ENCODE measurements at places on chromosomes 11 and 22.

- DNase-seq, result no peak
Observed at GRCh38 chr11:27129686-27130085, 89.1 kb downstream of the BBOX1 start.

GRCh38 chr11:75233754-75234172, 6.8 kb upstream of the TPBGL start:
- DNase-seq, result no peak

DNA sequence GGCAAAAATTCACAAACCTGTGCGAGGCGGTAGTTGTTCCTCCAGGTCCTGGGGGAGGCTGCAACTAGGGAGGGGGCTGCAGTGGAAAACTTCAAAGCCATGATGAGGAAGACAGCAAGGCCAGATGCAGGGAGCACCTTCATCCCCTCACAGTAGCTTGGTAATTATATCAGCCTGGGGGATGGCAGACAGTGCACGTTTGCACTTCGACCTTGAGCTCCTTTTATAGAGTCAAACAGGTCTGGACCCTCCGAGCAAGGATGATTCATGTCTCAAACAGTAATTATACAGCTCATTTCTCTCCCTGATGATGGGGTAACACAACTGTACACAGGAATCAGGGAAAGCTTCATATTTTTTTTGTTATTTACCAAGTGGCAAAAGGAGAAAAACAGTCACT, at the start of gene MMP20:
MMP20 (minus strand) TSS at position 156 of the 400 bp plus-strand sequence; CDS start at position 143, 13 bp downstream.
- no peak for DNase-seq

DNA sequence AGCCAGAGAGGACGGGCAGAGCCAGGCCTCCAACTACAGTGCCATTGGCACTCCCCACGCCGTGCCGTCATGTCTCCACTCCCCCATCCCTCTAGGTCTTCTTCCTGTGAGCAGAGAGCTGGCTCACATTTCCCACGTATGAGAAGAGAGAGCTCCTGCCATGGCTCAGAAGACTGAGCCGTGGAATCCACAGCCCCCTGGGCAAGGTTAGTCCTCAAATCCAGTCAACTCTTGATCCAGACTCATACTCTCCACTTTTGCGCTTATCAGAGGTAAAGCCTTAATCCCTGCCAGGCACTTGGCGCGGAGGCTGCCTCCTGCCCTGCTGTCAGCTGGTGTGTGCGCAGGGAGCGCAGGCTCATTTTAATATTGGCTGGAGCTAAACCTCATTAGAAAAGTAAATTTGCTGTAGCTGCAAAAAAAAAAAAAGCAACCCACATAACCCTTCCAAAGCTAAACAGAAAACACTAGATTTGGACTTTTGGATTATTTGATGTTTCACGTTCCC, 4.7 kb downstream of the B3GAT1 start:
- no peak for DNase-seq

DNA sequence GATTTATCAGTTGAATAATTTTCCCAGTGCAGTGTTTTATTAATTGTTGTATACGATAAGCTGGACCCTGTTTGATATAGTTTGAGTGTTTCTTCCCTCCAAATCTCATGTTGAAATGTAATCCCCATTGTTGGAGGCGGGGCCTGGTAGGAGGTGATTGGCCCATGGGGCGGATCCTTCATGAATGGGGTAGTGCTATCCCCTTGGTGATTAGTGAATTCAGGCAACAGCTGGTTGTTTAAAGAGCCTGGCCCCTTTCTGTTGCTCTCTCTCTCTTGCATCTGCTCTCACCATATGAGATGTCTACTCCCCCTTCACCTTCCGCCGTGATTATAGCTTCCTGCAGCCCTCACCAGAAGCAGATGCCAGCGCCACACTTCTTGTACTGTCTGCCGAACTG, 1.5 kb downstream of the OR5A1 start:
- no peak for DNase-seq

GRCh38 chr22:44329179-44329796, 16.5 kb upstream of the SHISAL1 start:
- no peak for DNase-seq

DNA sequence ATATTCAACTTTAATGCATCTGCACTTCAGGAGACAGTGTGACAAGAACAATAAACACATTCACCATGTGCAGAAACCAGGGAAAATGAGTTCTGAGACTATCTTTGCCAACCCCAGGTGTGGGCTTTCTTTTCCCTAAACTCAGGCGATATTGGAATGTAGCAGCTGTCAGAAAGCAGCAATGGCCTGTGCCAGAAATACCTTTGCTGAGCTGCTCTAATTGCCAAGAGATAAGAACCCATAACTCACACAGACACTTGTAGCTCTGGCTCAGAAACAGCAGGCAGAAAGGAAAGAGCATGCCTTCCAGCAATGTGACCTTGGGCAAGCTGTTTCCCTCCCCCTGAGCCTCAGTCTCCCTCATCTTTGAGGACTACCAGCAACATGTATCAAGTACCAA, 77.6 kb downstream of the PLEKHA7 start:
- no peak for DNase-seq

- no peak for DNase-seq
Observed at GRCh38 chr11:57637626-57638004, 12.1 kb downstream of the YPEL4 start.

GRCh38 chr11:7892059-7892699, 38.9 kb downstream of the OR10A6 start:
- DNase-seq, result no peak

DNA sequence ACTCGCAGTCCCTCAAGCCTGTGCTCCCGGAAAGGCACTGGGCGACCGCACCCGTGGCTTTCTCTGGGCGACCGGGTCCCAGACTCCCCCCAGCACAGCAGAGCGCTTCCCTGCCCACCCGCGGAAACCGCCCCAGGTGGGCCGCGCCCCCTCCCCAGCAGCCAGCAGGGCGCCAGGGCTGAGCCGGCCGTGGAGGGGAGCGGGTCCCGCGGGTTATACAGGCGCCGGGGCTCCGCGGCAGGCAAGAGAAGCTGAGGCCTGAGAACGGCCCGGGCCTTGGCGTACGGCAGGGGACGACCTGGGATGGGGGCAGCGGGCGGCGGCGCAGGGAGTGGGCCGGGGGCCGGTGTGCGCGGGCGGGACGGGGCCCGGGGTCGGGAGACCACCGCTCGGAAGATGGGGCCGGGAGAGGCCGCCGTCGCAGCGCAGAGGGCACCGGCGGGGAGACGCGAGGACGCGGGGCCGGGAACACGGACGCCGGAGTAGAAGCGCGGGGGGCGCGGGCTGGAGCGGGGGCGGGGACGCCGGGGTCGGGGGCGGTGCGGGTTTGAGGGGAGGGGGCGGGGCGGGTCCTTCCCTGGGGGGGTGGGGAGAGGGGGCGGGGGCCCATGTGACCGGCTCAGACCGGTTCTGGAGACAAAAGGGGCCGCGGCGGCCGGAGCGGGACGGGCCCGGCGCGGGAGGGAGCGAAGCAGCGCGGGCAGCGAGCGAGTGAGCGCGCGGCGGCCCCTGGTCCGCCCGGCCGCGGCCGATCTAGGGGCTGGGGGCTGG, at the start of gene MDK:
MDK (plus strand) TSS at position 622 of the 771 bp plus-strand sequence. CDS start 389 bp downstream, outside the sequence.
- DNase-seq, result no peak

GRCh38 chr11:88555829-88556202, 218.3 kb upstream of the CTSC start:
- no peak for DNase-seq

GRCh38 chr11:122633219-122633829, 22.2 kb upstream of the UBASH3B start:
- no peak for DNase-seq

- DNase-seq, result no peak
Observed at GRCh38 chr22:39215426-39216142, 29.2 kb downstream of the PDGFB start.

DNA sequence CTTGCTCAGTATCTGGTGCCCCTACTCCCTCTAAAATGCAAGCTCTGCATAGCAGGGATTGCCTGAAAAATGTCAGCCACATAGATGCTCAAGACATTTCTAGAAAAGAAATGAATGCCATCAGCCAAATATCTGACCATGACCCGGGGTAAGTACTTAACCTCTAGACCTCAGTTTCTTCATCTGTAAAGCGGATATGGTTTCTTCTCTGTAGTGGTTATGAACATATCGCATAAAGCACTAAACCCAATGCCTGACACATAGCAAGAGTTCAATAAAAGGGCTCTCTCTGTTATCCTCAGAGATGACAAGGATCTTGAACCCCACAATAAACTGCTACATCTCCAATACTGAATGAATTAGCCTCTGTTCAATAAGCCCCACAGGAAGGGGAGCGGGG, 122.6 kb downstream of the ABTB2 start:
- no peak for DNase-seq

DNA sequence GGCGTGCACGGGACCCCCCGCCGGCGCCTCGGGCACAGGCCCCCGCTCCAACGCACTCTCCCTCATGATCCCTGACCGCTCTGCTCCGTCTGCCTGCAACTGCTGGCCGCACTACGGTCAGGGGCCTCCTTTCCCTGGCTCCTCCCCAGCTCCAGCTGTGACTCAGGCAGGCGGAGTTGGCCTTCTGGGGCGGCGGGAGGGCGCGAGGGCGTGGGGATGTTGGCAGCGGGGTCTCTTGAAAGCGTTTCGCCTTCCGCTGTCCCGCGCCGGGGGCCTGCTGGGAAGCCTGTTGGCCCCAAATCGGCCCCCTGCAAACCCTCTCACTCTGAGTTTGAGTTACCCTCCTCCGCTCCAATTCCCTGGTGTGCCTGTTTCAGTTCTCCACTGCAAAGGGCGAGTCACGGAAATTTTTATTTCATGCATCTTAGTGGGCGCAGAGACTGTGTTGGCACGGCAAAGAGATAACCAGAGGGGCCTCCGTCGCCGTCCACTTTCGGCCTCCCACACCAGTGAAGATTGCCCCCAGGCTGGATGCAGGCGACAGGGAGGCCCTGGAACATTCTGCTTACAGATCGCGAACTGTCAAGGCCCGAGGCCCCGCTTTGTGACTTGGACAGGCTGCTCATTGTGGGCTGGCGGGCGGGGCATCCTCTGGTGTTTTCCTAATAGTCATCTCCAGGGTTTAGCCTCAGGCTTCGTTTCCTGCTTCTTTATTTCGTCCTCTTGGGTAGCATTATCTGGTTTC, at the start of gene CAVIN3:
CAVIN3 (minus strand) TSS at position 91 of the 745 bp plus-strand sequence; CDS start at position 66, 25 bp downstream.
- no peak for DNase-seq

GRCh38 chr11:46808799-46809431, 37.2 kb downstream of the CKAP5 start:
- no peak for DNase-seq

DNA sequence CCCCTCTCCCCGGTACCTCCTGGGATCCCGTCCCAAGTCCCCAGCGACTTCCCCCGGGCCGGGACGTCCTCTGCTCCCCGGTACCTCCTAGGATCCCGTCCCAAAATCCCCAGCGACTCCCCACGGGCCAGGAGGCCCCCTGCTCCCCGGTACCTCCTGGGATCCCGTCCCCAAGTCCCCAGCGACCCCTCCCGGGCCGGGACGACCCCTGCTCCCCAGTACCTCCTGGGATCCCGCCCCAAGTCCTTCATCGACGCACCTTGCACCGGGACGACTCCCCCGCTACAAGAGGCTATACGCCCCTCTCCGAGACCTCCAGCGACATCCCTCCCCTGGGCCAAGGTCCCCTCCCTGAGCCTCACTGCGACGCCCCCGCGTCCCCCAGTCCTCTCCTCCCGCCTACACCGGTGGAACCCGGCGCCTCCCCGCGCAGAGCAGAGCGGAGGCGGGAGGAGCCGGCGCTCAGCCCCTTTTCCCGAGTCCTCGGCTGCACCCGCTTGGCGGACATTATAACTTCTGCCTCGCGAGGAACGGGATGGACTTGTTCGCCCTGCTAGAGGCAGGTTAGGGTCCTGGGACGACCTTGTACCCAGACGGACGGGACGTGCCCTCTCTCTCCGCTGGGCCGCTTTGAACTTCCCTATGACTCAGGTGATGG, 912 bp downstream of the KREMEN1 start:
- no peak for DNase-seq

DNA sequence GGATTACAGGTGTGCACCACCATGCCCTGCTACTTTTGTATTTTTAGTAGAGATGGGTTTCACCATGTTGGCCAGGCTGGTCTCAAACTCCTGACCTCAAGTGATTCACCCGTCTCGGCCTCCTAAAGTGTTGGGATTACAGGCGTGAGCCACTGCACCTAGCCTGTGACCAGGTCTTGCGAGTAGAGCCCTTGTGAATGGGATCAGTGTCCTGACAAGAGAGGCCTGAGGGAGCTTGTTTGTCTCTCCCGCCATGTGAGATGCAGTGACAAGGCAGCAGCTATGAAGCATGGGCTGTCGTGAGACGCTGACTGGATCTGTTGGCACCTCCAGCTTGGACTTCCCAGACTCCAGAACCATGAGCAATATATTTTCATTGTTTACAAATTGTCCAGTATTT, 69.3 kb downstream of the LRRC32 start:
- DNase-seq, result no peak

GRCh38 chr11:106133529-106133928, 56.1 kb downstream of the AASDHPPT start:
- no peak for DNase-seq

GRCh38 chr11:111059726-111060125, 185.8 kb upstream of the POU2AF2 start:
- DNase-seq, result no peak

- DNase-seq, result no peak
Observed at GRCh38 chr11:88280673-88281316, 56.7 kb downstream of the CTSC start.

DNA sequence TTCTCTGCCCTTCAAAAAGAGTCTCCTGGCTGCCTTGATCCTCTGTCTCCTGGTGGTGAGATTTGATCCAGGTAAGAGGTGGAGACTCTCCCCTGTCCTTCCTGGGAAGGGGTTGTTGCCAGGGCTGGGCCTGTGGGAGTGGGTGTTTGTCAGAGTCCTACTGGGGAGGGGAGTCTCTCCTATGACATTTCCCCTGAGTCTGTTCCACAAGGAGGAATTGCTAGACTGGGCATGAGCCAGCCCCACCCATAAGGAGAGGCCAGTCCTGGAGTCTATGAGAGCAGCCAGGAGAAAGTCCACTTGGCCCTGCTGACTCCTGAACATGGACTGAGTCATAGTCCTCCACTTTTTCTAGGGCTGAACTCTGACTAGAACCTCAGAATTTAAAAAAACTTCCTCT, 7.4 kb downstream of the PEX26 start:
- DNase-seq, result no peak

DNA sequence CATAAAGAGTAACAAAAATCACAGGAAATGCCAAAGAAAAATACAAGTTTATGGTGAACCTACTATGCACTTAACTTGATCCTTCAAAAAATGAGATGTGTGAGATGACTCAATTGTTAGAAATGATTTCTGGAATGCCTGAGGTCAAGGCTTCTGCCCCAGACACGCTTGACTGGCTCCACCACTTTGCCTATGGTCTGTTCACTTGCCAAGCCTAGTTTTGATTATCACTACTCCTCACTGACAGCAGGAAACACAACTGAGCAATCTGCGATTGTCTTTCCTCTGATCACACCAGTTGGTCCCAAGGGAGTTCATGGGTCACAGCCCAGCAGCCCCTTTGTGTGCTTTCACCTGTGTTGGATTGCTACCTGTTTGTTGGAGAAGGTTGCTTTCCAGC, 20.6 kb upstream of the PRDM10 start:
- DNase-seq, result no peak

GRCh38 chr11:105274631-105275030, 135.1 kb upstream of the CARD18 start:
- no peak for DNase-seq

GRCh38 chr11:40168414-40168813, 1291.0 kb downstream of the LRRC4C start:
- no peak for DNase-seq

- no peak for DNase-seq
Observed at GRCh38 chr22:43826142-43827002, 14.3 kb upstream of the EFCAB6 start.
